ENCODE measurements at places on chromosomes 3 and 15. TPM values are rescaled to one million over a fixed set of nuclear protein-coding genes. Genes with fewer than 3 reads are reported as not detected.

The ATP13A5 gene
- total RNA-seq, result not detected

The RPUSD2 gene
- 14.8 TPM for total RNA-seq

The PATL2 gene
- total RNA-seq, result 0.09 TPM

The LMAN1L gene
- total RNA-seq, result not detected

All from dermis blood vessel endothelial cell (primary cell).